ENCODE measurements at places on chromosomes 5 and 9.

GRCh38 chr5:35229076-35230037 is 930 bp downstream of the PRLR start:
- no peak for DNase-seq

DNA sequence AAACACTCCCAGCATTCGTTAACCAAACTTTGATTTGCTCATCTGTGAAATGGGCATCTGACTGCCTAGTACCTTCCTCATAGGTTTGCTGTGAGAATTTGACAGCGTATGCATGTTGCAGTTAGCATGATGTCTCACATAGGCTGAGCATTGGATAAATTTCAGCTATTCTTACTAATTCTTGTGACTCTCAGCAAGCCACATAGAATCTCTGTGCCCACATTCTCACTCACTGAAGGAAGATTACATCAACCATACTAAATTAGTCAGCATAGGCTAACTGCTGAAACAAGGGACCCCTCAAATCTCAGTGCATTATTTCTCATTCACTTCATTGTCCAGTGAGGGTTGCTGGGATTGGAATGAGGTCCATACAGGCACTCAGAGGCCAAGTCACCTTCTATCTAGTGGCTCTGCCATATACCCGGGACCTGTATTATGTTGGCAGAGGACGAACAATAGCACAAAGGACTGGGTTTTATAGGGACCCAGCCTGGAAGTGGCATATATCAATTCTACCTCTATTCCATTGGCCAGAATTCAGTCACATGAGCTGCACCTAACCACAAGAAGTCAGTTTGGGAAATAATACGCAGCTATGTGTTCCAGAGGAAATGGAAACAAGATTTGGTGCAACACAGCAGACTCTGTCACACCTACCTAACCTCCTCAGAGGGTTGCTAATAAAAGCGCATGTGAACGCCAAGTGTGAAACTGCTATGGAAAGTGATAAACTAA is 4.2 kb upstream of the PTGER4 start:
- no peak for DNase-seq

DNA sequence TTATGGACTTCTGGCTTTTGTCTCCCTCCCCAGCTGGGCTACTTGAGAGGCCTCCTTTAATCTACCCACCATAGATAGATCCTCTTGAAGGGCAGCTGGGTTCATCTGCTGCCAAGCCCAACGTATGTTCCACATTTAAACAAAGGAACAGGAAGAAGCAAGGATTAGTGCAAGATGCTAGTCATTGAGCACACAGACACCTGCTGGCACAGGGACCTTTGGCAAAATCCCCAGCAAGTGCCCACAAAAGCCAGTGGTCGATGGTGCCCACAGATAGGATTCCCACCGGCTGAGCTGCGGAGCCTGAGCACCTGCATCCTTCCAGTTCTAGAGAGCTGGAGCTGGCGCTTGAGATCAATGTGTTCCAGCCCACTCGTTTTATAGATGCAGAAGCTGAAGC is 57.7 kb upstream of the SHB start:
- no peak for DNase-seq

GRCh38 chr5:158513490-158514318 is 586.0 kb downstream of the EBF1 start:
- DNase-seq = no peak

DNA sequence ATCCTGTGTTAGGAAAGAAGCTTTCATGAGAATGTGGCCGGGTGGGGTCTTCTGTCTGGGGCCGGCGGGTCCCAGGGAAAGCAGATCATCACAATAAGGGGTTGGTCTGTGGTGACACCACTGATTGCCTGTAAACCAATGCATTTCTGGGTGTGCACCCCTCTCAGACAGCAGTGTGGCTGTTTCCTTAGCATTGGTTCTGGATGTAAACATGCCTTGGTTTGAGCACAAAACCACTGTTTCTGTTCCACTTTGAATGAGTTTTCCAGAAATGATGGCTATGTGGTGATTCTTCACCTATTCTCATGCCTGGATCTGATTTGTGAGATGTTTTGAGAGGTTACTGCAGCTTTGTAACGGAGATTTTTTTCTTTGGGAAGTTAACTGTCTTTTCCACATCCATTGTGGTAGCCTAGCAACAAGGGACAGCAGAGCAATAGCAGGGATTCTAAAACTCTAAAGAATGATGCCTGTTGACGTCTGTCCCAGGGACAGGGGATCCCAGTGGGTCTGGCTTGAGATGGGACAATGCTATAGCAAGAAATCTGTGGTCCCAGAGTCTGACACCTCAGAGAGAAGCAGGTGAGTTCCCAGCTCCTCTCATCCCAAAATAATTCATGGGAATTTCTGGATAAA is at the start of gene CCDC192:
Gene CCDC192, plus strand, starts transcription at position 466 of the 636 bp plus-strand sequence. Its CDS starts 55 bp downstream, at position 521.
- DNase-seq = no peak

- no peak for DNase-seq
Observed at GRCh38 chr5:69491838-69492390, 676 bp upstream of the OCLN start.

DNA sequence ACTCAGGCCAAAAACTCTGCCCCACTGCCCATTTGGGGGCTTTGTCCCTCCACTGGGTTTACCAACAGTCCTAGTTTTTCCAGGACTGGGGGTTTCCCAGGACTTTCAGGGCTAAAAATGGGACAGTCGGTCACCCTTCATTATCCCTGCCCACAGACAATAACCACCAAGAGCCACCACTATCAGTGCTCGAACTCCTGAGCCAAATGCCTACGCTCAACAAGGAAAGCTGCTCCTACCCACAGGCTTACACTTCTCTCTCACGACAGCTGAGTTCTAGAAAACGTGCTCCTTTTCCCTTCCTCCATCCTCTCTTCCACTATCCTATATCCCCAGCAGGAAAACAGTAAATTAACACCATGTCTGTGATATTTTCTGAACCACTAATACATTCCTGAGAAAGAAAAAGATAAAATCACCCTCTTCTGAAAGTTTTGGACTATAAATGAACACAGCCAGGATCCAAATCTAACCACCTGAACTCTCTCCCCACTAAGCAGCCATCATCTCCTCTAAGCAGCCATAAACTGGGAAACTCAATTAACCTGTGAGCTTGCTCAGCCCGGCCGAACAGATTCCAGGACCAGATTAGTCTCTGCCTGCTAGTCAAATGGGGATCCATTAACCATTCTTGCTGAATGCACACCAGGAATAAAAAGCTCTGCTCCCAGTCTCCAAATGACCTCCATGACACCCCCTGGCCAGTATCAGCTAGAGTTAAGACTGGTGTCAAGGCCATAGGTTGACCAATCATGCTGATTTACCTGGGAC is 41.8 kb downstream of the KLHL3 start:
- DNase-seq = no peak

GRCh38 chr5:96447949-96448348 is 14.9 kb upstream of the PCSK1 start:
- no peak for DNase-seq

Measured in activated CD8-positive, alpha-beta memory T cell treated with anti-CD3 and anti-CD28 coated beads for 1 hour (primary cell).